Aorta (tissue), 5 donors: ENCODE measurements at places on chromosomes 5 and 9. TPM values are rescaled to one million over a fixed set of nuclear protein-coding genes. Genes with fewer than 3 reads are reported as not detected.

Gene CREBRF
- polyA plus RNA-seq = 9.6 TPM

Gene PCDHGB6
- polyA plus RNA-seq = 0.38 TPM

Gene OBP2B
- polyA plus RNA-seq = not detected

Gene SEC61B
- polyA plus RNA-seq = 201 TPM

Gene FOXD4L3
- polyA plus RNA-seq = not detected
